ENCODE measurements at places on chromosomes 13 and 19.
A peak's percentile ranks its signal among the peaks of the same experiment; 100 is the strongest.

DNA sequence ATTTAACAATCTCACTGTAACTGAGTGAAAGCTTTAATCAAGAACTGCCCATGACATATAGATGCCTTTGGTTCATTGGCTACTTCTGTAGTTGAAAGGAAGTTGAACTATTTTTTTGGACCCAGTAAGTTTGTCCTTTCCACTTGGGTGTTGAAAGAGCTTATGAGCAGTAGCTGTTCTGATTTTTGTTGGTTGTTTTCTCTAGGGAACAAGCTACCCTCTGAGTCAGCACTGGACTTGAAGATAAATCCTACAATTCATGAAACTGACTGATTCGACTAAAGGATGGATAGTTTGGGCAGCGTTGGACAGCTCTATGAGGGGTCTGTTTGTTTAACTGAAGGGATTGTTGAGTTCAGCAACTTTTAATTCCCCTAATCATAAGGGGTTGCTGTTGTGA is 101.0 kb downstream of the PAN3 start:
- no peaks in the 10 kb centered on the region for H3K27me3 ChIP-seq
- H3K27ac ChIP-seq, result no peak overlapping the region
- no peak overlapping the region for H3K4me3 ChIP-seq
- DNase-seq, result no peak

GRCh38 chr13:104759069-104759468 is 1692.9 kb upstream of the SLC10A2 start:
- H3K4me1 ChIP-seq, result no peaks in the 10 kb centered on the region
- DNase-seq, result no peak
- no peaks in the 10 kb centered on the region for H3K36me3 ChIP-seq
- H3K27me3 ChIP-seq, result no peaks in the 10 kb centered on the region
- no peak overlapping the region for H3K27ac ChIP-seq

- peak; percentile 44 for DNase-seq
- no peaks in the 10 kb centered on the region for H3K27me3 ChIP-seq
- H3K4me3 ChIP-seq, result peak overlapping the region; percentile 21
These were observed 14.9 kb upstream of the IL4I1 start for GRCh38 chr19:49911381-49912145.

- DNase-seq, result no peak
- peaks cover 8% of the 10 kb centered on the region for H3K4me1 ChIP-seq
- peak overlapping the region; percentile 68 for H3K27ac ChIP-seq
- peak overlapping the region; percentile 96 for H3K4me3 ChIP-seq
- peaks cover 2% of the 10 kb centered on the region for H3K36me3 ChIP-seq
These were observed 1.8 kb downstream of the KLF16 start for GRCh38 chr19:1861599-1862031.

DNA sequence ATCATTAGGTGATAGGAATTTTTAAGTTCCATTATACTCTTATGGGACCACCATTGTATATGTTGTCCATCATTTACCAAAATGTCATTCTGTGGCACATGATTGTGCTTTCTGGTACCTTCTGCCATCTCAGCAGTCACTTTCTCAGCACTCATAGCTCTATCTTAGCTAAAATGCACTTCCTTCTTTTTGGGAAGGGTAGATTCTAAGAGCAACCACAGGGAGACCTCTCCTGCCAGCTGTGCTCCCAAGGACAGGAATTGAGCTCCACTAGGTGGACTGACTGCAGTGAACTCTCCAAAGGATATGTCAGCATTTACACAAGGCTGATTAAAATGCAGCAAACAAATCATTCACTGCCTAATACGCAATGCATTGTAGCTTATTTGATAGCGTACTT is 91.8 kb upstream of the OBI1 start:
- peaks cover 4% of the 10 kb centered on the region for H3K27me3 ChIP-seq
- no peak overlapping the region for H3K4me3 ChIP-seq
- no peaks in the 10 kb centered on the region for H3K36me3 ChIP-seq
- DNase-seq, result no peak

DNA sequence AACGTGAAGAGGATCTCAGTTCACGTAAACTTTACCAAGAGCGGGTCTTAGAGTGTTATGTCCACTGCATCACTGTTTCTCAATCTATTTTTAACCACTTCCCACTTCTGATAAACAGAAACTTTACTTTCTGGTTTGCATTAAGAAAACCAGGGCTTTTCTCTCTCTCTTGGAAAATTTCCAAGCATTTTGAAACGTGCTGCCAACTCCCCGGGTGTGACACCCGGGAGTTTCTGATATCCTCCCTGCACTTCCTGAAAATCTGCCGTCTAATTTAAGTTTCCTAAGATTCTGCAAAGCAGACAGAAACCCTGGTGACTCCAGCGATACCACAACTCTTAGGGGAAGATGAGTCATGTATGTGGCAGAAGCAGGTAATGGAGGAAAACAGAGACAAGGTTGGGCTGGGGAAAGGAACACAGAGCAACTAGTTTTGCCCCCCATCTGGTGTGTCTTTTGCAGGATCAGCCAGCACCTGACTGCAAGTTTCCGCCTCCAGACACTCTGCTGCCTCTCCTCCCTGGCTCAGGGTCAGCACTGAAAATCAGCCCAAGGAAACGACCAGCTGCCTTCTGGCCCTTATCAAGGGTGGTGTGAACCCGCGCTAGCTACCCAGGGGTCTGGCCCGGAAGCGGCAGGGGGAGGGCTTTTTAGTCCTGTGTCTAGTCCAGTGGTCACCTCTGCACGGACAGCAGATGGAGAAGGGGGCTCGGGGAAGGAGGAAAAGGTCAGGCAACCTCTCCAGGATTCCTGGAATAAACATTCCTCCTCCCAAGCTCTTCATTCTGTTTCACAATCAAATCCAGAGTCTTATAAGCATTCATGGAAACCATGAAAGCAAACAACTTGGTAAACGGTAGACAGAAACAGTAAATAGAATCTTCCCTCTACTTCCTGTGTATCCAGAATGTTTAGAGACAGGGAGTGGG is 11.3 kb upstream of the FFAR2 start:
- H3K4me1 ChIP-seq, result peaks cover 21% of the 10 kb centered on the region
- DNase-seq, result peak; percentile 49
- H3K4me3 ChIP-seq, result peak overlapping the region; percentile 59
- peaks cover 22% of the 10 kb centered on the region for H3K27me3 ChIP-seq
- H3K27ac ChIP-seq, result peak overlapping the region; percentile 62
- H3K36me3 ChIP-seq, result no peaks in the 10 kb centered on the region

DNA sequence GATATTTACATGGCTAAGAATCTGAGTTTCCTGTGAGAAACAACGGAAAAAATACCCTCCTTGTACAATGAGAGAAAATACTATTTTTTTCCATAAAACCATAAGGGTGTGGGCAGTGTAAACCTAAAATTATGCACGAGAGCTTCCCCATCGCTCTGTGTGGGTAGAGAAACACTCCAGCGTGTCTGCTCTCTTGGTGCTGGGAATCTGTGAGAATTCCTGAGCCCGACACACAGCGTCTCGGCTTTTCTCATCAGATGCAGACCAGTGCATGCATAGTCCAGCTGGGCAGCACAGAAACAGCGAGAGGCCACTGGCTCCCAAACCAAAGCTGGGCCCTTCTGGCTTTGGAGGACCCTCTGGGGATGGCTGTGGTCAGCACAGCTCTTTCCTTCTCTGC is 12.0 kb downstream of the PLPP2 start:
- no peaks in the 10 kb centered on the region for H3K36me3 ChIP-seq
- DNase-seq, result no peak
- H3K27ac ChIP-seq, result no peak overlapping the region
- no peaks in the 10 kb centered on the region for H3K4me1 ChIP-seq
- peaks cover 5% of the 10 kb centered on the region for H3K27me3 ChIP-seq

DNA sequence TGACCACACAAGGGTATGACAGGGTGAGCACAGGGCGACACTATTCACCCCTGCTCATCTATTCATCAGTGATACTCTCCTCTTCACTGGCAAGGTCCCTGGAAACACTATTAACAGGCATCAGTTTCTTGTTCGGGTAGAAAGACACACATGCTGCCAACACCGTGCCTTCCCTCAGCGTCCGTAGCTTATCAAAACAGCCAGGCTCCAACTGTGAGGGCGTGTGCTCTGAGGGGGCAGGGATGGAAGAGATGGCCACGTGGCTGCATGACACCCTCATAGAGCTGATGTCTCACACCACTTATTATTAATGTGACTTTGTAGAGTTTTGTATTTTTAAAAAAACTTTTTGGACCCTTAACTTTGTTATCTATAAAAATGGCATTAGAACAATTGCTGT is 160.3 kb downstream of the ITGBL1 start:
- no peaks in the 10 kb centered on the region for H3K27me3 ChIP-seq
- H3K4me1 ChIP-seq, result no peaks in the 10 kb centered on the region
- DNase-seq, result no peak
- H3K27ac ChIP-seq, result no peak overlapping the region
- no peak overlapping the region for H3K4me3 ChIP-seq

- no peak overlapping the region for H3K27ac ChIP-seq
- no peak for DNase-seq
- no peaks in the 10 kb centered on the region for H3K36me3 ChIP-seq
- H3K4me1 ChIP-seq, result no peaks in the 10 kb centered on the region
- no peak overlapping the region for H3K4me3 ChIP-seq
These were observed 17.5 kb upstream of the PROZ start for GRCh38 chr13:113140677-113141600.

DNA sequence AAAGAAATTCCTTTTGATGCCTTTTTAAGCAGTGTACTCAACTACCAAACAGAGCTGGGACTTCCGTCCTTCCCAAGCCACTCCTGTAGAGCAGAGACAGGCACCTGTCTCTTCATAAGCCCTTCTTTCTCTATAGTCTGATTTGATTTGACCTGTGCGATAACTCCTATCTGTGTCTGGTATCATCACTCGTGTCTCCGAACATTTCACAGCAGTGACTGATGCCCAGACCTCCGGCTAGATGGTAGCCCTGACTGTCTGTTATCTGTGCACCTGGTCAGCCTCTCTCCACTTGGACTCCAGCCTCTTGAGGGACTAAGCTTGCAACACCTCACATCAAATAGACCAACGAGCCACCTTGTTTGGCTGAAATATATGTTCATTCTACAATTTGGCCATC is 316.2 kb upstream of the ZNF507 start:
- H3K4me1 ChIP-seq, result no peaks in the 10 kb centered on the region
- H3K27ac ChIP-seq, result no peak overlapping the region
- H3K27me3 ChIP-seq, result no peaks in the 10 kb centered on the region
- no peaks in the 10 kb centered on the region for H3K36me3 ChIP-seq

GRCh38 chr13:27012482-27013197 is 159.0 kb downstream of the USP12 start:
- no peak overlapping the region for H3K27ac ChIP-seq
- H3K27me3 ChIP-seq, result peaks cover 22% of the 10 kb centered on the region
- no peak overlapping the region for H3K4me3 ChIP-seq
- H3K4me1 ChIP-seq, result no peaks in the 10 kb centered on the region

DNA sequence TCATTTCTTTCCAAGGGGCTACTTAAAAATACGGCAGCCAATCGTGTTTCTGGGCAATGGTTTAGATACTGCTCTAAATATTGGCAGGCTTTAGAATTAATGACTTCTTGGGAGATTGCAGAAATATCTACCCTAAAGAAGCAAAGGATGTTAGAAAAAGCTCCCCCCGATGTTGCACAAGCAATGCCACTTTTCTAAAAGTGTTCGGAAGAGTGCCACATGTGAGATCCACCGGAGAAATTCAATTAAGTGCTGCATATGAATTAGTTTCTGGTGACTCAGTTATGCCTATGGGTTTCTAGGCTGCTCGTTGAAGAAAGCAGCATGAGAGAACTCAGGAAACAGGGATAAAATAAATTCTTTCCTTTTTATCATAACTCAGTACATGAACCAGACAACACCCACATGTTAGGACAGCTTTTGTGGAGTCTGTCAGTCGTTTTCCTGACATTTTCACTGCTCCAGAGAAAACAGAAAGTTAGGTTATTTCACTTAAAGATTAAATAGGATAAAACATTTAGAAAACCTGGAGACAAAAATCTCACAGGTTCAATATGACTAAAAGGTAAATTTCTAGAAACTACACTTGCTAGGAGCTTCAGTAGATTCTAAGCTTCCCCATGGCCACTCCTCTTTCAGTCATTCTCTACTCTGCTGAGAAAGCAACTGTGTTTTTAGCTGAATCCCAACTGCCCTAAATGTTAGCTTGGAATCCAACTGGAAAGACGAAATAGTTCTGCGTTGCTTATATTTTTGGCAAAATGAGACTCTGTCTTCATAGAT is 244.7 kb downstream of the DCLK1 start:
- H3K4me1 ChIP-seq, result no peaks in the 10 kb centered on the region
- no peak for DNase-seq
- no peaks in the 10 kb centered on the region for H3K36me3 ChIP-seq
- no peak overlapping the region for H3K4me3 ChIP-seq
- H3K27ac ChIP-seq, result no peak overlapping the region
- no peaks in the 10 kb centered on the region for H3K27me3 ChIP-seq

GRCh38 chr13:59625111-59625510 is 538.6 kb downstream of the DIAPH3 start:
- no peak overlapping the region for H3K4me3 ChIP-seq
- DNase-seq, result no peak
- no peaks in the 10 kb centered on the region for H3K4me1 ChIP-seq
- H3K27ac ChIP-seq, result no peak overlapping the region
- no peaks in the 10 kb centered on the region for H3K27me3 ChIP-seq

DNA sequence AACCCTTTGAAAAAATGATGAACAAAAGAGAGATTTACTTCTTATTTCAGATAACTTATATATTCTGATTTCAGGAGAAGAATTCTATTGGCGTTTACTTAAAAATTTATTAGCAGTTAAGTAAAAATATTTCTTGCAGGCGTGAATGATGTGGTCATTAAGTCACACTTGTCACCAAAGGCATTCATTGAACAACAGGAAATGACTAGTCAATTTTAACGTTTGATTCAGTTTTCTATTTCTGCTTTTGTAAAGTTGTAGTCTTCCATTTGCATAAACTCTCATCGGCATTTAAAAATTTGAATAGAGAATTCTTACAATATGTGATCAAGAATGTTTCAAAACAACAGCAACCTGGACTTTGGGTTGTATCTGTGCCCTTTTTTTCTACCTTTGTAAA is 83.4 kb downstream of the GPR12 start:
- H3K4me1 ChIP-seq, result no peaks in the 10 kb centered on the region
- H3K27ac ChIP-seq, result no peak overlapping the region
- peaks cover 14% of the 10 kb centered on the region for H3K27me3 ChIP-seq
- DNase-seq, result no peak
- H3K4me3 ChIP-seq, result no peak overlapping the region

- no peaks in the 10 kb centered on the region for H3K27me3 ChIP-seq
- H3K4me3 ChIP-seq, result peak overlapping the region; percentile 87
- DNase-seq, result peak; percentile 86
- H3K27ac ChIP-seq, result peak overlapping the region; percentile 95
- H3K36me3 ChIP-seq, result no peaks in the 10 kb centered on the region
- peaks cover 42% of the 10 kb centered on the region for H3K4me1 ChIP-seq
These were observed 486 bp upstream of the SPINT2 start for GRCh38 chr19:38263689-38264485.

- no peaks in the 10 kb centered on the region for H3K27me3 ChIP-seq
- DNase-seq, result no peak
- no peak overlapping the region for H3K4me3 ChIP-seq
These were observed 314.0 kb downstream of the TEX29 start for GRCh38 chr13:111634410-111634809.

Data from T-helper 2 cell treated with Interferon-gamma antibody and Interleukin-4, amounts not matched to agents 5 μg/mL and 100 μg/mL, for 36 hours (primary cell).